ENCODE measurements at places on chromosomes 11 and 22.

GRCh38 chr11:12735262-12735661 lies 61.0 kb downstream of the TEAD1 start:
- no peak for DNase-seq

DNA sequence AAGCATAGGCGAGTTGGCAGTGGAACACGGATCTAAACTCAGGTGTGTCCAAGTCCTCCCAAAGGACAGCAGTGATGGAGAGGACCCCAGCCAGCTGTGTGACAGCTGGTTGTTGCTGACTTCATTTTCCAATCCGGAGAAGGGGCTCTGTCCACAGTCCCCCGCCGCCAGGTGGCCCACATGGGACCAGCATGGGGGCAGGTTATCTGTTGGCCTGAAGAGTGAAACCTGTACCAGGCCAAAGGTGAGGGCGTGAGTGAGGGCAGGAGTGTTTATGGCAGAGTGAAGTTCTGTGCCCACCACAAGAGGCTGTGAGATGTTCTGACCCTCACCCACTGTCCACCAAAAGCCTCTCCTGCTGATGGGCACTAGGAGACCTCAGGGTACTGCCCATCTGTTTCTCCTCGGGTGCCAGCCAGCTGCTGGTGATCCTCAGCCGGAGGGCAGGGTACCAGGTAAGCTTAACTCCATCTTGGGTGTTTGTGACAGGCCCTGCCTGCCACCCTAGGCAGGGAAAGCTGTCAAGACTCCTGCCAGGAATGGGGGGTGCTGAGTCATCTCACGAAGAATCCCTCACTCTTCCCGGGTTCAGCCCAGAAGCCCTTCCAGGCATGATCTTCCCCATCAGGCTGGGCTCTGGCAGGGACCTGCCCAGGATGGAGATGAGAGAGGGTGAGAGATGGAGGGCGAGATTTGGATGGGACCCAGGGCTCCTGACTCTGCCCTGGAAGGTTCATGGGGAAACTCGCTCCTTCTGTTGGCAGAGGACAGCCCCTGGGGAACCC lies 15.5 kb upstream of the TAB1 start:
- DNase-seq = no peak

- no peak for DNase-seq
Measured at GRCh38 chr11:2655834-2656622, 43.8 kb downstream of the KCNQ1OT1 start.

- no peak for DNase-seq
Measured at GRCh38 chr22:23836692-23837495, 1.9 kb downstream of the DERL3 start.

DNA sequence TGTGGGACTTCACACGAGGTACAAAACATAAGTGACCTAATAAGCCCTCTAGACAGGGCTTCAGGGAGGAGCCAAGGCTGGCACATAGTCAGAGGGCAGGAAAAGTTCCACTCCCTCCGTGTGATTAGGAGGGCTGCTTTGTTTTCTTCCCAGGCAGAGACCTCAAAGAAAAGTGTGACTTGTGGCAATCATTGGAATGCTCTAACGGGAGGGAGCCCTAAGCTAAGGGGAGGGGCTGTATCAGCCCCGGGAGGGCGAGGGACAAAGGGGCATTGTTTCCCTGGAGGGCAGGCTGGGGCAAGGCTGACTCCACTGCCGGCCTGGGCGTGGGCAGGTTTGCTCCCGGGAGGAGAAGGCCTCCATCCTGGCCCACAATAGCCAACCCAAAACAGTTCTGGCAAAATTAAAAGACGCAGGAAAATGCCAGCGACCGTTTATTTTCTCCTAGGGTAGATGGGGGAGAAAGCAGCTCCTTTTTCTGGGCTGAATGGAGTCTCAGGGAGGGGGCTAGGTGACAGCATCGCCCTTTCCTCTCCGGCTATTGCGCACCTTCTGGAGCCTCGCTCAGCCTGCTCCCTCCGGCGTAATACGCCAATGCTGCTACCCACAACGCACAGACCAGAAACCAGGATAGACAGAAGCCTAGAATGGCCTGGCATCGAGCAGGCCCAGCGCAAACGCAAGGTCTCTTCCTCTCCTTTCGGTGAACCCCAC lies 60.2 kb downstream of the ENDOD1 start:
- DNase-seq = no peak

- peak; percentile 81 for DNase-seq
Measured at GRCh38 chr11:20363500-20364340, at the start of gene HTATIP2. TSS of gene HTATIP2 (plus strand) at chr11:20363714. CDS start at chr11:20364238, 524 bp downstream.

DNA sequence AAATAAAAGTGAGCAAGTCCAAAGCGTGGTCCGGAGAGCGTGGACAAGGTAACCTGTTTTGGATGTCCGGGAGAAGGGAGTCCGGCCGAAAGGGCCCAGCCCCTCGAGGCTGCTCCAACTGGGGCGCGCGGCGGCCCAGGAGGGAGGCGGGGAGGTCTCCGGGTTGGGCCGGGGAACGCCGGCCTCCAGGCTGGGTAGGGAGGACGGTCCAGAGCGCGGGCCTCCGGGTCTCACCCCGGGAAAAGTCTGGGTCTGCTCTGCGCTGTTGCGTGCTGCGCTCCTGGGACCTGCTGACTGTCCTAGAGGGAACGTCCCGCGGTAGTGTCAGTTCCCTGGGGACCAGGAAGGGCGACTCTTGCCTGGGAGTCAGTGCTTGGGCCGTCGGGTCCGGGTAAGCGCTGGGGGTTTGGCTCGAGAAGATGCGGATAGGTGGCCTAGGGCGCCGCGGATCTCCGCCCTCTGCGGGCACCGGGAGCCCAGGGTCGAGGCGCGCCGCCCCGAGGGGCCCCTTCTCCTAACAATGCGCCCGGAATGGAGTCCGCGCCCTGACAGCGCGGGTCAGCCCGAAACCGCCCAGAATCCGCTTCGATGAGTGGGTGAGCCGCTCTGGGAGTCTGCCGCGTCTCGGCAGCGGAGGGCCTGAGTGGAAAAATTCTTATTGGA lies 988 bp upstream of the FLI1 start:
- DNase-seq = peak; percentile 67

DNA sequence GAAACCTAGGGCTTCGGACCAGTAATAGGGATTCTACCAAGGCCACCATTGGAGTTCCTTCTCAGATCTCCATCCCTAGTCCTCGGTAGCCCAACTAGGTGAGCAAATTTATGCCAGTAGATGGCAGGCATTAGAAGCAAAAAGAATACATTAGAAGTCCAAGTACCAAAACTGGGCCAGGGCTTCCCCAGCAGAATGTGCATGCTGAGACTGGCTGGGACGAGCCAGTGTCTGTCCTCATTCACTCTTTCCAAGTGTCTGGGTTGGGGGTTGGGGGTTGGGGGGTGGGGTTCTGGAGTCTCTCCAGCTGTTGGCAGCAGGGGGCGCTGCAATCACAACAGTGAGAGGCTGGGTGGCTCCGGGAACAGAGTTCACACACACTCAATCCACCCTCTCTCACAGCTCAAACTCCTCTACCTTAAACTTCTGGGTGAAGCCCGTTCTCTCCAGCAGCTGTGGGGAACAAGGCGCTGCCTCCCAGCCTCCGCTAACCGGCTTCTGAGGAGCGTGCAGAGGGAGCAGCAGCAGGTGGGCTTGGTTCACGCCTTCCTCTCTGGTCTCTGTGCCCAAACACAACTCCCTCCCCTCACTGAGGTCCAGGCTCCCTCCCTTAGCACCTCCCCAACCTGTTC lies 57.5 kb downstream of the BTG4 start:
- peak; percentile 84 for DNase-seq

DNA sequence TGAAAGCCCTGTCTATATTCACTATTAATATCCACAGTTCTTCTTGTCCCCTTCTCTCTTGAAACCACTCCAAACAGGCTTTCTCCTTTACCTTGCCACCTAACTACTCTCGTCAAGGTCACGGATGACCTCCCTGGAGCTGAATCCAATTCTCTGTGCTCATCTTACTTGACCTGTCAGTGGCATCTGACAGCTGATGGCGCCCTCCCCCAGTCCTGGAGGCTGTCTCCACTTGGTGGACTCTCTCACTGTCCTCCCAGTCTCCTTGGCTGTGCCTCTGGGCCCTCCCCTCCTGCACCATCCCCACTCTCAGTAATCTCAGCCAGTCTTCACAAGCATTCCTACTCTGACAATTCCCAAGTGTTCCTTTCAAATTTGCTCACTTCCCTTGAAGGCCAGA lies 8.7 kb downstream of the TNKS1BP1 start:
- DNase-seq = no peak

- no peak for DNase-seq
Measured at GRCh38 chr11:130394615-130395014, 33.8 kb downstream of the ADAMTS8 start.

- no peak for DNase-seq
Measured at GRCh38 chr11:78292109-78292803, 103.5 kb downstream of the USP35 start.

GRCh38 chr11:115145324-115145723 lies 358.9 kb downstream of the CADM1 start:
- DNase-seq = no peak

GRCh38 chr11:96367342-96367741 lies 22.4 kb downstream of the CCDC82 start:
- DNase-seq = no peak

DNA sequence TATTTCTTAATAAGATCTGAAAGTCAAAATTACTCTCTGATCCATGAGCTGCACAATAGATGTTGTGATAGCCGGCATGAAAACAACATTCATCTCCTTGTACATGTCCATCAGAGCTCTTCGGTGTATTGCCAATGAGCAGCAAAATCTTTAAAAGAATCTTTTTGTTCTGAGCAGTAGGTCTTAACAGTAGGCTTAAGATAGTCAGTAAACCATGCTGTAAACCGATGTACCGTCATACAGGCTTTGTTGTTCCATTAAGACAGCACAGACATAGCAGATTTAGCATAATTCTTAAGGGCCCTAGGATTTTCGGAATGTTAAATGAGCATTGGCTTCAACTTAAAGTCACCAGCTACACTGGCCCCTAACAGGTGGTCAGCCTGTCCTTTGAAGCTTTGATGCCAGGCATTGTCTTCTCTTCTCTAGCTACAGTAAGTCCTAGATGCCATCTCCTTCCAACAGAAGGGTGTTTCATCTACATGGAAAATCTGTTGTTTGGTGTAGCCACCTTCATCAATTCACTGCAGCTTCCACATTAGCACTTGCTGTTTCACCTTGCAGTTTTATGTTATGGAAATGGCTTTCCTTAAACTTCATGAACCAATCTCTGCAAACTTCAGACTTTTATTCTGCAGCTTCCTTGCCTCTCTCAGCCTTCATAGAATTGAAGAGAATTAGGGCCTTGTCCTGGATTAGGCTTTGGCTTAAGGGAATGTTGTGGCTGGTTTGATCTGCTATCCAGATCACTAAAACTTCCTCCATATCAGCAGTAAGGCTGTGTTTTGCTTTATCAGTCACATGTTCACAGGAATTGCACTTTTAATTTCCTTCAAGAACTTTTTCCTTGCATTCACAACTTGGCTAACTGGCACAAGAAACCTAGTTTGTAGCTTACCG lies 28.4 kb downstream of the RRP8 start:
- DNase-seq = no peak

DNA sequence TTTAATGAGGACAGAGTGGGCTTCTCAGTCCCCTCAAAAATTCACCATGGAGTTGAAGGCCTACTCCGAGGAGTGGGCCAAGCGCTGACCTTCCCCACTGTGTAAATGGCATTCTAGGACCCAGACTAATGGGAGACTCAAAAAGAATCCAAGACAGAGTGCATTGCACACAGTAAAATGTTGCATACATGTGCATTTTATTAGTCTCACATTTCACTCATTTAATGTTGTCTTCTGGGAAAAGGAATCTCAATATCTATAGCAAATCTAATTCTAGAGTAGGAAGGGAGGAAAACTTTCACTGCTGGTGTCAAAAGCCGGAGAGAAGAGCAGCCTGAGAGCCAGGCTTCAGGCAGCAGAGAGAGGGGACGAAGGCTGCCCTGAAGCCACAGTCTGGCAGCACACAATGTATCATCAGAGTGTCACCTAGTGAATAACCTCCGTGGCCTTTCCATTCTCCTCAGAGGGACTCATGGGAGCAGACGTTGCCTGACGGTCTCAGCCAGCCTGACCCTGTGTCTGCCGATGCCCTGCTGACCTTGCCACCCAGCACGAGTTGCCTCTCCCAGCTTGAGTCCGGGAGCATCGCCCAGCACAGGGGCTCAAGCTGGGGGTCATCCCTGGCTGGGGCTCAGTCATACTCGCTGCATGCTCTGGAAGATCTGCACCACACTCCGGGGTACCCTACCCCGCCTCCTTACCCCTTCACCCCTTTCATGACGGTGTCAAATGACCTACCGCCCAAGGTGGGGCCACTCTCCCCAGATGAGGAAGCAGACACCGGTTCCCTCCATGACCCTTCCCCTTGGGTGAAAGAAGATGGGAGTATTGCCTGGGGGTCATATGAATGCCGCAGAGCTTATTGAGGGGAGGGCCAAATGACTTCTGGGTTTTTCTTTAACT lies 12.9 kb upstream of the POU2AF3 start:
- no peak for DNase-seq

DNA sequence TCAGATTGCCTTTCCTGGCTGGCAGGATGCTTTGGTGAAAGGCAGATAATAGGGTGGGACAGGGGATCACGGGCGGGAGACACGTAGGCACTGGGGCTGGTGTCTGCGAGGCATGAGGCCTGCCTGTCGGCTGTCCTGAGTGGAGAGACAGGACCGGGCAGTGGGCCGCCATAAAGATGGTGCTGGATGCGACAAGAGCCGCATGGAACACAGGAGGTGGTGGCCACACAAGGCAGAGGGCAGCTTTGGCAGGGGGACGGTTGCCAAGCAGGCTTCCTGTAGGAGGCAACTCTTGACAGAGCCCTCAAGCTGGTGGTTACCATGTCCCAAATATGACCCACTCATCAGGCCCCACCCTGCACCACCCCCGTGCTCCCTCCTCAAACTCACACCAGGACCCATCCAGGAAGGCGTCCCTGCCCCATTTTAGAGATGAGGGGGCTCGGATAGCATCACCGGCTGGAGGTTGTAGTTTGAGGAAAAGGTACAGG lies 4.9 kb upstream of the PPARA start:
- DNase-seq = no peak

GRCh38 chr22:50469377-50470305 lies 5.2 kb downstream of the SBF1 start:
- peak; percentile 93 for DNase-seq

DNA sequence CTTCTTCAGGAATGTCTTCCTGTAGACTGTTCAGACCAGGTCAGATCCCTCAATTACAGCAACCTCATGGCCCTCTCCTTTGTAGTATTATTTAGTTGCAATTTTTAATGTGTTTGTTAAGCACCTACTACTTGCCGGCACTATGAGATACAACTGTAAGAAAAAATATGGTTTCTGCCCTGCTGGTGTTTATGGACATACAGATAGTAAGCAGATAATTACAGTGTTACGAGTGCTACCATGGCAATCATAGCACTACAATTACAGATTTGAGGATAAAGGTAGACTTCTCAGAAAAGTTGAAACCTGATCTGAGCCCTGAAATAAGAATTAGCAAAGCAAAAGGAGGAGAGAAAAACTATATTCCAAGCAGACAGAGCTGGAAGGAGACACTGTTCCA lies 2.8 kb downstream of the LRRC51 start:
- DNase-seq = no peak

DNA sequence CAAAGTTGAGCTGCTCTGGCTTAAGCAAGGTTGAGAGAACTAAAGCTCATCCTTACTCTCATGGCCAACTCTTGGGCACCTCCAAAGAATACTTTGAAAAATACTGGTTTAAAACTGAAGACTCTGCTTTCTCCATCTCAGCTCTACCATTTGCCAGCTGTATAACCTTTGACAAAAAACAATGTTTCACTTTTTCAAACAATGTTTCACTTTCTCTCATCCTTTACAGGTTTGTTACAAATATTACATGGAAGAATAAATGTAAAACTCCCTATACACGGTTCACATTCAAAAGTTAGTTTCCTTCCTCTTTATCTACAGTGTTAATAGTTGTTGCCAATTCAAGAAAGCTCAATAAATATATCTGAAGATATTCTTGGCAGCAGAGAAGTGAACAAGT lies 19.2 kb downstream of the AMBRA1 start:
- DNase-seq = no peak

Data from activated T-cell treated with anti-CD3 and anti-CD28 coated beads, Interleukin-2, amount 50 U/mL, for 48 hours (primary cell).